ENCODE measurements at places on chromosomes 7 and 10.

DNA sequence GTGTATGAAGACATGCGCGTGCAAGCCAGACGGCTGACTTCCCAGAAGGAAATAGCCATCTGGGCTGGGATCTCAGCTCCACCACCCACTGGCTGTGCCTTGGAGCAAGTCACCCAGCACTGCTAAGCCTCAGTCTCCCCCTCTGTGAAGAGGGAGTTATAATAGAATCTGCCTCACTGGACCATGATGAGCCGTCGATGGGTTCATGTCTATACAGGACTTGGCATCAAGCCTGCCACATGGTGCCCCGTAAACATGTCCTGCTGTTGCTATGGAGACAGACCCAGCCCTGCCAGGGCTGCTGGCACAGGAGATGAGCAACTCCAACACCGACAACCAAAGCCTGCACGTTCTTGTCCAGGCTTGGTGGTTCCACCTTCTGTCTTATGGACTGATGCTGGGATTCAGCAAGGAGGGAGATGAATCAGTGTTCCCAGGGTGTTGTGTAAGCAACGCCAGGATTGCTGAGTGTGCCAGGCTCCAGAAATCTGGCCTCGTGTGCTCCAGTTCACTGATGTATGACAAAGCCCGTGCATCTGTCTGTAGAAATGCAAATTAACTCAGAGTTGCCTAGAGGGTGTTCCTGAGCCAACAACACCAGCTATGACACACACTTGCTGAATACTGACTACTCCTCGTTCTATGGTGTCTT is 5.6 kb downstream of the GPR15LG start:
- no peak for DNase-seq

GRCh38 chr10:108801220-108801619 is 1122.1 kb downstream of the XPNPEP1 start:
- no peak for DNase-seq

DNA sequence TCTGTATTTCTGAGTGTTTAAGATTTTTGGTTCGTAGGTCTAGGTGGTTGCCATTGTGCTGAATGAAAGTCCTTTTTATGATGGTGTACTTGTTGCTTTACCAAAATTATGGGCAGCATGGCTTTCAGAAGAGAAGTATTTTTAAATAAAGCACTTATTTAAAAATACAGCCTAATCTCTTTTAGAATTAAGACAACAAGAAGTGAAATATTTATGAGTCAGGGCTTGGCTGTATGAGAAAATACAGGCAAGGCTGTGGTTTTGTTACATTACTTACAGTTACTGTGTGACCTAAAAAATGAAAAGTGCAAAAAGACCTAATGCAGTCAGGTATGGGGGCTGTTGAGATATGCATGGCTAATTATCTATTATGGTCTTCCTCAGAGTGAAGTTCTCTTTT is 185.2 kb upstream of the PPP1R3A start:
- no peak for DNase-seq

DNA sequence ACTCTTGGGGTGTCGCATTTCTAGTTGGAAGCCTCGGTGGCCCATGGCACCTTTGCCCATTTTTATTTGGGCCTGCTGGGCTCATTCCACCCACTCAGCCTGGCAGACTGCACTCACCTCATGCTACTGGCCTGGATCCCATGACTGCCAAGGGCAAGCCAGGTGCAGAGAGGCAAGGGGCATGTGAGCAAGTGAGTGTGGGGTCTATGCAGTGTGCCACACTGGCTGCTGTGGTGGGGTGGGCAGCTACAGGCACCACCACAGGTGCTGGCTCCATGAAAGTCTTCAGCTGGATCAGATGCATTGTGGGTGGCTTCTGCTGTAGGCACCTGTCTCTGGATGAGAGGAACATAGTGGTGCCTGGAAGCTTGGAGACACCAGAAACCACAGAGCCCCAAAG is 220.8 kb downstream of the POLR1F start:
- no peak for DNase-seq
